WTC11 (cell line): ENCODE measurements at places on chromosomes 7 and 10. TPM values are rescaled to one million over a fixed set of nuclear protein-coding genes. Genes with fewer than 3 reads are reported as not detected.

- peak overlapping the region; percentile 16; the same call in 1 of the 2 replicates for H3K4me3 ChIP-seq
- H3K27me3 ChIP-seq, result no peaks in the 10 kb centered on the region
- H3K36me3 ChIP-seq, result no peaks in the 10 kb centered on the region
- H3K27ac ChIP-seq, result peak overlapping the region; percentile 91
- DNase-seq, result no peak
- H3K4me1 ChIP-seq, result peaks cover 90% of the 10 kb centered on the region
Observed at GRCh38 chr7:2802101-2802500, 42.0 kb downstream of the GNA12 start.

- DNase-seq, result no peak
- H3K4me3 ChIP-seq, result no peak overlapping the region
- H3K27me3 ChIP-seq, result no peaks in the 10 kb centered on the region
- H3K27ac ChIP-seq, result no peak overlapping the region
Observed at GRCh38 chr10:74900297-74900696, 73.9 kb downstream of the KAT6B start.

DNA sequence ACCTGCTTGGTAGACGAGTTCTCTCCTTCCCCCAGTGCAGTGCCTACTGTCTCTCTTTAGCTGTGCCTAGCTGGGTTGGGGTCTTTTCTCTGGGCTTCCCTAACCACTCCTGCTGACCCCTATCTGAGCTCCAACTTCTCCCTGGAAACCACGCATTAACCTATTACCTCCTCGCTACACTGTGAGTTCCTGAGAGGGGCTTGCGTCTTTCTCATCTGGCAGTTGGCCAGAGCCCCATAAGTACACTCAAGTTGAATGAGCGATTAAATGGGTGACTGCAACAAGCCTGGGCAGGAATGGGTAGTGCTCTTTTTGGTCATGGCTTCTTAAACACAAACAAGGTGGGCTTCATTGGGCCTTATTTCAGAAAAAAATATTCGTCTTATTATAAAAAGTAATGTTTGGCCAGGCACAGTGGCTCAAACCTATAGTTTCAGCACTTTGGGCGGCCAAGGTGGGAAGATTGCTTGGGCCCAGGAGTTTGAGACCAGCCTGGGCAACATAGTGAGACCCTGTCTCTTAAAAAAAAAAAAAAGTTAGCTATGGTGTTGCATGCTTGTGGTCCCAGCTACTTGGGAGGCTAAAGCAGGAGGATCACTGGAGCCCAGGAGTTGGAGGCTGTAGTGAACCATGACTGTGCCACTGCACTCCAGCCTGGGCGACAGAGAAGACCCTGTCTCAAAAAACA is 41.4 kb downstream of the SYPL1 start:
- 0 out of 2 replicates have a peak overlapping the region, but pooled peaks have one; percentile 15 for H3K27ac ChIP-seq
- no peak for DNase-seq
- no peak overlapping the region for H3K4me3 ChIP-seq
- H3K36me3 ChIP-seq, result no peaks in the 10 kb centered on the region
- H3K27me3 ChIP-seq, result no peaks in the 10 kb centered on the region

DNA sequence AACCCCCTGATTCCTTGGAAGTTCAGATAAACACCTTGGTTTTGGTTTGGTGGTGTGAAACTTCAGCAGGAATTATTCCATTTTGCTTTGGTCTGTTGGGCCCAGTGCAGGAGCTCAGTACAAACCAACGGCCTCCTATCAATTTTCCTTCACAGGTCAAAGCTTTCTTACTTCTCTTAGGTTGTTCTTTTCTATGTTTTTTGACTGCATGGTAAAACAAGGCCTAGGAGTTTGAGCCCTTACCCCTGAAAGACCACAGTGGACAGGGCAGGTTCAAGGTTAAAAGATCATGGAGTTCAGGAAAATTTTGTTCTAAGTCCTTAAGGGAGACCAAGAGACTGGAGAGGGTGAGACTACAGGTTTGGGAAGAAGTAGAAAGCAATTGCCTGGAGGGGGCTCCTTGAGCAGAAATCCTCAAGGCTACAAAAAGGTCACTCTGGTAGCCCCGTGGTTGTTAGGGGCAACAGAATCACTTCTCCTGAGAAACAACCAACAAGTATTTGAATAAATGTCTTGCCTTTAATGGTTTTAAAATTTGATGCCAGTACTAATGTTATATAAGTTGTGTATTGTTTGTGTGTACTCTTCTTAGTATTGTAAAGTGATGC is 40.9 kb upstream of the FHIP2A start:
- H3K27me3 ChIP-seq, result no peaks in the 10 kb centered on the region
- H3K36me3 ChIP-seq, result no peaks in the 10 kb centered on the region
- peaks cover 4% of the 10 kb centered on the region for H3K4me1 ChIP-seq
- no peak overlapping the region for H3K27ac ChIP-seq
- no peak for DNase-seq
- no peak overlapping the region for H3K4me3 ChIP-seq

DNA sequence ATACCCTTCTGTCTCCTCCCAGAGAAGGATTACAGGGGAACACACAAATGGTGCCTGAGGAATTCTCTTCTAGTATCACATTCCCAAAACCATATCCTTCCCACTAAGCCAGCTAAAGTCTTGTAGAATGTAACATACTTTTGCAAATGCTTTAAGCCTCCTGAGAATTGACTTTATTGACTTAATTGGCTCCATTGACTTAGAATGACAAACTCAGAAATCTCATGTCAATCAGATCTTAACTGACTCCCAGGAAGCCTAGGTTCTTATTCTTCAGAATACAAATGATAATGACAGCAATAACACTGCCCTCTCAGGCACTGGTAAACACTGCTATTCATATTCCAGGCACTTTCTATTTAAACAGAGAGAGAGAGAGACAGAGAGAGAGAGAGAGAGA is 356.9 kb upstream of the PRKCQ start:
- no peak overlapping the region for H3K4me3 ChIP-seq
- peaks cover 15% of the 10 kb centered on the region for H3K4me1 ChIP-seq
- peaks cover 33% of the 10 kb centered on the region for H3K36me3 ChIP-seq
- H3K27ac ChIP-seq, result no peak overlapping the region; the same call in 1 of the 2 replicates
- DNase-seq, result no peak

- peaks cover 3% of the 10 kb centered on the region; the same call in 1 of the 2 replicates for H3K4me1 ChIP-seq
- H3K4me3 ChIP-seq, result no peak overlapping the region
- H3K27me3 ChIP-seq, result no peaks in the 10 kb centered on the region
Observed at GRCh38 chr7:114229246-114229645, 185.4 kb upstream of the FOXP2 start.

ECHDC3 gene
- total RNA-seq, result 17.1 to 18.3 TPM (median 18.1 TPM) in 3 replicates
